Left lung (tissue), 14 donors: ENCODE measurements at places on chromosomes 1 and 21.

DNA sequence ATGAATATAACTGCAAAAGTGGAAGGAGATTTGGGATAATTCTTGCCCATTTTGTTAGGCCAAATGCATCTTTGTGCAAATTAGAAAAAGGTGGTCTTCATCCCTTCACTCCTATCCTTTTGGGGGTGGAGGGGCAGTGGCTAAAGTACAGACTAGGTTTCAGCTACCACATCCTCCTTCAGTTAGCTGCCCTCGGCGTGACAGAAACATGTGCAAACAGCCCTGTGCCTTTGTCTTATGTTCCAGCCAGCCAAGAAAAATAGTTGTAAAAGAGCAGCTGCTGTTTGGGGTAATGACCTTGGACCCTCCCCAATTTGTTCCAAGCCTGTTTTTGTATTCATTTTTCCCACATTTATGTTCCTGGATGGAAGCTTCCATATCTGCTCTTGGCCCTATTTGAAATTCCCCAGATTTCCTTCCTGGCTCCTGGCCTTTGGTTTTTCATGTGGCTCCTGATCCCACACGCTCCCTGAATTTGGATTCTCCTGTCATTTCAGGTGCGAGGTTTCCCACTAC is 8.3 kb upstream of the LGALS8 start:
- DNase-seq, result no peak

DNA sequence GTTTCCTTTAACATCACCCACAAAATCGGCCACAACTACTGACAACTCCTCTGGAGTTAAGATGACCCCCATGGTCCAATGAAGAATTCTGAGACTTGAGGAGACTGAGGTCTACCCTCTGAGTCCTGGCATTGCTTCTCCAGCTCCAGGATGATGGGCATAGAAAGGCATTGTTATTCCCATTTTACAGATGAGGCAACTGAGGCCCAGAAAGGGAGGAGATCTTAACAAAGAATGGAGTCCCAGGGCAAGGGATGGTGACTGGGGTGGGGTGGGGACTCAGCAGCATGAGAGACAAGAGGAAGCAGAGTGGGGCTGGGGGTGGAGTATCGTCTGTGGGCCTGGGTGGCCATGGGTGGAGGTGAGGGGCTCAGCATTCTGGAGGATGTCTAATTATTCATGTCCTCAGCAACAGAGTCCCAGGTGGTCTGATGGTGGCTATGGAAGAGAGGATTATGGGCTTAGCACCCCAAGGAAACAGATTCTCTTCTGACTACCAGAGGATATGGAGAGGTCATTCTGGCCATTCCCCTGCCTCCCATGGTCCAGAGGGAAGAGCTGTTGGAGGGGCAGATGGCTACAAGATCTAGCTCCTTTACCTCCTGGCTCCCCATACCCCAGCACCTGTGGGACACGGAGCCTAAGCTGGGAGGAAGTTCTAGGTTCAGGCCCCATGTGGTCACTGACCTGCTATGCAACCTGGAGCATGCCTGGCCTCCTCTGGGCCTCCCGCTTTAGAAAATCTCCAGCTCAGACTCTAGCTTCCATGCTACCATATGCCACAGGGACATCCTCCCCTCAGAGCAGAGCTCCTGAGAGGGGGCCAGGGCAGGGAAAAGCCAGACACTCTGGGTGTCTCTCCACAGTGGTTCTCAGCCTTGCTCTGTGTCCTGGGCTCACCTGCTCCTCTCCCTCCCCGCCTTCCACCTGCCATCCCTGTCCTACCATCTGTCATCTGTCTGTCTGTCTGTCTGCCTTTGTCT is 37.4 kb upstream of the DMBX1 start:
- DNase-seq, result no peak

DNA sequence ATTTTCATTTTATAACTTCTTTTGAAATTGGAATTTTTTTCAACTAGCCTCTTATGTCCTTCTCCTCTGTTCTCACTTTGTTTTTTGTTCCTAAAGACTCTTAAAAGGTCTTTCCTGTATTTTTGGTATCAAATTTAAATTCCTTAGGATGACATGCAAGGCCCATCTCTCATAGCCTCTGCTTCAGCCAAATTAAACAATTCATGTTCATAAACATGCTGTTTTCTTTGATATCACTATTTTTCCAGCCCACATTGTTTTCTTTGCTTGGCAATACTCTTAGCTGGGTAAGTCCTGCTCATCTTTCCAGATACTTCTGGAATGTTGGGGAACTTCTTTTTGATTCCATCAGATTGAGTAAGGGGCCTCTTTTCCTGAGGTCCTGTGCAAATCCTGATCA is 55.8 kb upstream of the GPR88 start:
- DNase-seq, result no peak

GRCh38 chr1:218585511-218586184 is 240.5 kb downstream of the TGFB2 start:
- DNase-seq, result peak; percentile 52

GRCh38 chr1:60017508-60018205 is 55.9 kb downstream of the C1orf87 start:
- DNase-seq, result no peak
